Activated effector memory CD4-positive, alpha-beta T cell treated with Interleukin-2 at 50 U/mL for 16 hours (primary cell): ENCODE measurements at places on chromosomes 16 and 17.

GRCh38 chr17:81189670-81190530 lies 23.9 kb upstream of the AATK start:
- no peak for DNase-seq

DNA sequence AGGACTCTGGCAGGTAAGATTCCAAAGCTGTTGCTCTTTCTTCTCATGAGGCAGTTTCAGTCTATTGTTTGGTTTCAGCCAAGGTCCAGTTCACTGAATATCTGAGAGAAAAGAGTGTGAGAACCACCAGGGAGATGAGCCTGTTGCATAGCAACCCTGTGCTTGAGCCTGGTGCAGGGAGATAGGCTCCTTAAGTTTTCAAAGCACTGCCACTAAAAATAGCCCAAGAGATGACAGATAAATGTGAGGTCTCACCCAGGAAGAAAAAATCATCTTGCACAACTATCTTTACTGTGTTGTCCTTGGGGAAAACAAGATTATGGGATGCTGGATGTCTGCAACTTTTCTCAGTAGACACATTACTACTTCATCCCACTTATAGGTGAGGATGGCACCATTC lies 26.2 kb upstream of the NUDT7 start:
- DNase-seq = no peak

DNA sequence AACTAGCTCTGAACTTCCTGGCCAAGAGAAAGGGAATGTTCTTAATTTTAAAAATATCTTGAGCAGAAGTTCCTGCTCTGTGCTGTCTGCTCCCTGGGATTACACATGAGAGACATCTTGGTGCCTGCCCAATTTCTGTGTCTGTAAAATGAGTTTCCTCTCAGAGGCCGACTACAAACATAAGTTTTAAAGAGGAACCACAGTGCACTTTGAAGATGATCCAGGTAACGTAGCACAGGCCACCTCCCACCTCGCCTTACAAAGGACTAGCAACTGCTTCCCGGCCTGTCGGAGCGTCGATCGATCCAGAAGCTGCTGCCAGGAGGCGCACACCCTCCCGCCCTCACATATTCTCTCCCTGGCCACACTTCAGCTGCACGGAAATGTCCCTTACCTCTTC lies 55.0 kb upstream of the ATP2A3 start:
- no peak for DNase-seq

DNA sequence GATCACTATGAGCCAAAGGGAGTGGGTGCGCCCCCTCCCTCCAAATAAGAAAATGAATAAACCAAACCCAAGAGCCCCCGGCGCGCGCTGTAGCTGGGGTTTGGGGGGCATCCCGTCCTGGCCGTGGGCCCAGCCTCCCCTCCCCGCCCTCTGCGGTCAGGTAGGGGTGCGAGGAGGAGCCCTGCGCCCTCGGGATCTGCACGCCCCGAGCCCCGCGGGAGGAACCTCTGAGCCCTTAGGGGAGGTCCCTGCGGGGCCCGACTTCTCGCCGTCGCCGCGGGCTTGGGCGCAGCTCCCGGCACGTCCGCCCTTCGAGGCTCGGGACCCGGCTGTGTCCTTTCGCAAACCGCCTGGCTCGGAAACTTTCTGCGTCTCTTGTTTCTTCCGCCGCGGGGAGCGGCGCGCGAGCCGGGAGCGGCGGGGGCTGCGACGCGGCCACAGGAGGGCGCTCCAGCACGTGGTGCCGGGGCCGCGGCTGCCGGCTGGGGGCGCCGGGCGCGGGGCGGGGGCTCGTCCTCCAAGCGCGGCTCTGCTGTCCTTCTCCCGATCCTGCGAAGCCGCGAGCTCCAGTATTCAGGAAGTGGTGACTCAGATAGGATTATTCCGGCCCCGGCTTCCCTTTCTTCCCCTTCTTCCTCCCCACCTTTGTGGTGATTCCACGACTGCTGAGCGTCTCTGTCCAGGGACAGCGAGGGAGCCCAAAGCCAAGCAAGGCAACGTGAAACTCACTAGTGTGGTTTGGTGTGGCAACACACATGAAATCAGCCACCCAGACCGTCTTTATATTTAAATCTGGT lies 1.6 kb downstream of the PITPNC1 start:
- peak; percentile 74 for DNase-seq

DNA sequence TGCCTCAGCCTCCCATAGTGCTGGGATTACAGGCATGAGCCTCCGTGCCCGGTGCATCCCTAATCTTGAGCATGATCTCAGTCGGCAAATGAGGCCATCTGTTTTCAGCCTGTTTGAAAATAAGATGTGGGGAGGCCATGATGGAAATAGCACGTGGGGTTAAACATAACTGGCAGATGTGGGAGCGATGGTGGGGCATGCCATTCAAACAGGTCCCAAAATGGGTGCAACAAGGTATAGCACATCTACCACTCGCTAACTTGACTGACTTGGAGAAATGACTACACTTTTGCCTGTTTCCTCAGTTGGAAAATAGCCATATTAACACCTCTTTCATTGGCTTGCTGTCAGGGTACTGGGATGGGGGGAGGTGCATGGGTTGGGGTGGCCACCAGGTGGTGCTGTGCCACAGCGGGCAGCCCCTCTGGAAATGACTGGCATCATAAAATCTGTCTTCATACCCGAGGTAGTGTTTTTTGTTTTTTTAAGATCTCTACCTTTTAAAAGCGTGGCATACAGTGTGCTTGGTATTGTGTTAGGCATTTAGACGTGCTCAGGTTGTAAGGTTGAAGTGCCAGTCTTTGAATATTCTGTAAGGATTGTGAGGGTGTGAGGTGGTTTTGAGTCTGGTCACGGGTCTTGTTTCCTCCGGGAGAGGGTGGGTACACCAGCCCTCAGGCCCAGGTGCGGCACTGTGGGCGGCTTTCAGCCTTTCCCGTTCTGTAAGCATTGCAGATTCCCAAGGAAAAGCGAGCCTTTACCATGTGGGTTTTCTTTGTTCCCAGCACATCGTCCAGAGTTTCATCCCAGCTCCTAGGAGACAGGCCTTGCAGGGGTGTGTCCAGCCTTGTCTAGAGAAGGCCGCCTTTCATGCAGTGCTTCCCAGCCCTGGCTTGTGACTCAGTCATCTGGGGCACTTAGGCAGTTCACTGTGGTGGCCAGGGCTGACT lies 2.9 kb upstream of the TTYH2 start:
- peak; percentile 78 for DNase-seq

DNA sequence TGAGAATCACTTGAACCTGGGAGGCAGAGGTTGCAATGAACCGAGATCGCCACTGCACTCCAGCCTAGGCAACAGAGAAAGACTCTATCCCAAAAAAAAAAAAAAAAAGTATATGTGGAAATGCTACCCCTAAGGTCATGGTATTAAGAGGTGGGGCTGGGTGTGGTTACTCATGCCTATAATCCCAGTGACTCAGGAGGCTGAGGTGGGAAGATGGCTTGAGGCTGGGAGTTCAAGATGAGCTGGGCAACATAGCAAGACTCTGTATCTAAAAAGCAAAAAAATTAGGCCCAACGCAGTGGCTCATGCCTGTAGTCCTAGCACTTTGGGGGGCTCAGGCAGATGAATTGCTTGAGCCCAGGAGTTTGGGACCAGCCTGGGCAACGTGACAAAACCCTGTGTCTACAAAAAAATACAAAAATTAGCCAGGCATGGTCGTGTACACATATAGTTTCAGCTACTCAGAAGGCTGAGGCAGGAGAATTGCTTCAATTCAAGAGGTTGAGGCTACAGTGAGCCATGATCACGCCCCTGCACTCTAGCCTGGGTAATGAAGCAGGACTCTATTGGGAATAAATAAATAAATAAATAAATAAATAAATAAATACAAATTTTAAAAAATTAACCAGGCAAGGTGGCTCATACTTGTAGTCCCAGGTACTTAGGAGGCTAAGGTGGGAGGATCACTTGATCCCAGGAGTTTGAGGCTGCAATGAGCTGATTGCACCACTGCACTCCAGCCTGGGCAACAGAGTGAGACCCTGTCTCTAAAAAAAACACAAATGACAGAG lies 32.3 kb upstream of the NUFIP2 start:
- no peak for DNase-seq

DNA sequence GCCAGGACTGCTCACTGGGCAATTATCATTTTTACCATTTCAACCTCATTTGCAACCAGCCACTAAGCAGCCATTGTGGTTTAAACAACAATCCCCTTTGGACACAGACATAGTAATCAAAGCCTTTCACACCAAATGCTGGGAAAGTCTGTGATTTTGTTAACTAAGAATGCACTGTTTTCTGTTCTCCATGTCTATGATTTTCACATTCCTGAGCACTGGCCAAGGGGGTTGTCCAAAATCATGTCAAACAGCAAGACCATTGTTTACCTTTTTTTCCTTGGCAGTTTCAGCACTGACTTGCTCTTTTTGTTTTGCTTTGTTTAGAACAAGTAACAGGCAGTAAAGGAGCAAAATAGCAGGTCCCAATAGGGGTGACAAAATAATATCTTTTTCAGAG lies 106.3 kb upstream of the SIAH1 start:
- no peak for DNase-seq

- DNase-seq = no peak
These were observed 19.3 kb downstream of the CYB5D2 start for GRCh38 chr17:4162321-4162720.

DNA sequence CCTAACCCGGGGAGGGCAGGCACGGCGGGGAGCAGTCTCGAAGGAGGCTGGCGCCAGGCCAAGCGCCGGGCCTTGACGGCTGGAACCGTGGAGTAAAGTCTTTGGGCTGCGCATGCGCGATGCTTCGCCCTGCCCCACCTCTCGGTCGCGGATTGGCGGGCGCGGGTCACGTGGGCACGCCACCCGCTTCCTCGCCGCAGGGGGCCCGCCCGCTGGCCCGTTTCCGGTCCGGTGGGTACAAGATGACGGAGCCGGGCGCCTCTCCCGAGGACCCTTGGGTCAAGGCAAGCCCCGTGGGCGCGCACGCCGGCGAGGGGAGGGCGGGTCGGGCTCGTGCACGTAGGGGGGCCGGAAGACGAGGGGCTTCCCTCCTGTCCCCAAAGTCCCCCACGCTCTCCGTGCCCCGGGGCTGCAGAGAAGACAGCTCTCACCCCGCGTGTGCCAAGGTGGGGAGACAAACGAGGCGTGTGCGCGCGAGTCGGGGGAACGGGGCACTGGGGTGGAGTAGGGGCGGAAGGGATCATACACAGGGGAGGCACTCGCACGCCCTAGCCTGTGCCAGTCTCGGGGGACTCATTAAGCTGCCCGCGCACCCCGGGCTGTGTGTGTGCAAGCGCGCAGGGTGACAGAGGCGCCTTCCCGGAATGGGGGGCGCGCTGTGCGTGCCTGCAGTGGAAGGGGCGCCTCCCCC lies at the start of gene MLX:
TSS of gene MLX (plus strand) at position 218 of the 691 bp plus-strand sequence. CDS start at position 243, 25 bp downstream.
- DNase-seq = peak; percentile 86

DNA sequence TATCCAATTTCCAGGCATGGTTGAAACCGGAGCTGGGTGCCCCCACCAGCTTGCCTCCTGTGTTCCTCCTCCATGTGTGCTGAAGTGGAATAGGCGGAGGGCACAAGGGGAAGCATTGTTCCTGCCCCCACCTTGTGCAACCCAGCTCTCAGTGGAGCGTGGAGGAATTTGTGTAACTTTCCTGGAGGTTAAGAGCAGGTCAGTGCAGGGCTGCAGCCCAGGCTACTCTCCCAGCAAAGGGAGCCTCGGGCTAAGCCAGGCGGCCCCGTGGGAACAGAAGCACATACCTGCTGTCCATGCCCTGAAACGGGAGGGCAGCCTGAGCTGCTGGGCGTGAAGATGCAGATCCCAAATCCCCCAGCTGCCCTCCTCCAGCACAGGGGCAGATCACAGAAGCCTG lies 158.8 kb upstream of the LHX1 start:
- no peak for DNase-seq

DNA sequence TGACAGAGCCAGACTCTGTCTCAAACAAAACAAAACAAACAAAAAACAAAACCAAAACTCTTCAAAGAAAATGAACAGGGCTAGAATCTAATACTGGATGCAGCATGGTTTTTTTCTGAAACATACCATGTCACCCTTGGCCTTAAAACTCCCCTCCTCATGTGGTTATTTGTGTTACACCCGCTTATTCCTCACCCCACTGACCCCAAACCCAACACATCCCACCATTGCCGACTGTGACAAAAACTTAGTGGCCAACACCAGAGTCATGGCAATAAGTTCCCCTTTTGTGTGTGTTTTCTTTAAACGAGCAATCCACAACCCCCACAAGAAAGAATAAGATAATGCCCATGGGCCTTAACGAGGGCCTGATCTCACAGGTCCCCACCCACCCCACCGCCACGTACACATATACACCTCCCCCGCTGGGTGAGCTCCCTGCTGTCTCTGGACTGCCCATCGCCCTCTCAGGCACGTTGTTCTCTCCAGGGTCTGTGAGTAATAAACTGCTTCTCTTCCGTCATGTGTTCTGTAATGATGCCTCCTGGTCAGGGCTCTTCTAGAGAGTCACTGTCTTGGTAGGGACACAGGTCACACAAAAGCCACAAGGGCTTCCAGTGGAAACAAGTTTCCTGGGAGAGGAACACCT lies 16.8 kb upstream of the ENGASE start:
- DNase-seq = no peak

GRCh38 chr16:84292011-84292410 lies 2.7 kb upstream of the WFDC1 start:
- DNase-seq = no peak

DNA sequence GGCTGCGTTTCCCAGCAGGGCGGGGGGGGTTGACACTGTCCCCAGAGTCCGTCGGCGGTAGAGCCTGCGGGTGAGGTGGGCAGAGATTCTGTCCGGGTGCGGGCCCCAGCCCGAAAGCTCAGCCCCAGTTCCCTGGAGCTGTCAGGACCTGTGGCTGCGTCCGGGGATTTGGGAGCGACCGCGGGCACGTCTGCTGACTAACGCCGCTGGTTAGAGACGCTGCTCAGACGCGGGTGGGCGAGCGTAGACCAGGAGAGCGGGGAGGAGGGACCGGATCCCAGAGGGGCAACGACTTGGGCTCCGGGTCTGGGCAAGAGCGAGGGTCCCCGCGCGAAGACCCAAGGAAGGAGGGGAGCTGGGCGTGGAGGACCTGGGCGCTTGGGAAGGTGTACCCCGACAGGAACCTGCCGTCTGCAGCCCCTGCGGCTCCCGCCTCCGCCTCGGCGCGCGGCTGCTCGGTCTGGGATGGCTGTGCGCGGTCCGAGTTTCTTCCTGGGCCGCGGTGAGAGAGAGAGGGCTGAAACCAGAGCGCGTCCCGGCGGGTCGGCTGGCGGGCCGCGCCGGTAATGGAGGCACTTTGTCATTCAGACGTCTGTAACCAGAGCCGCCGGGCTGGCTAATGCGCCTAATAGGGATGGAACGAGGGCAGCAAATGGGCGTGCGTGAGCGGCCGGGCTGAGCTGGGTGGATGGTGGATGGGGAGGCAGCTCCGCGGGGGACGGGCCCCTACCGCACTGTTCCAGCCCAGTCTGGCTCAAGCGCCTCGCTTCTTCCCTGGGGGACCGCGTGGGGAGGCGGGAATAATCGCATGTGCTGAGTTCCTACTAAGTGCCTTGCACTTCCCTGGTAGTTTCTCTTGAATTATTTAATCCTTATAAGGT lies 2.3 kb downstream of the NGFR start:
- no peak for DNase-seq
